ENCODE measurements at places on chromosomes 12 and 14. TPM values are rescaled to one million over a fixed set of nuclear protein-coding genes. Genes with fewer than 3 reads are reported as not detected.

The KRT6C gene
- not detected for total RNA-seq

The SLC22A17 gene
- 32.8 TPM for total RNA-seq

The TC2N gene
- total RNA-seq: under 0.01 TPM

The POLE2 gene
- total RNA-seq: 5.5 TPM

The CLMN gene
- total RNA-seq: 0.76 TPM

DNA sequence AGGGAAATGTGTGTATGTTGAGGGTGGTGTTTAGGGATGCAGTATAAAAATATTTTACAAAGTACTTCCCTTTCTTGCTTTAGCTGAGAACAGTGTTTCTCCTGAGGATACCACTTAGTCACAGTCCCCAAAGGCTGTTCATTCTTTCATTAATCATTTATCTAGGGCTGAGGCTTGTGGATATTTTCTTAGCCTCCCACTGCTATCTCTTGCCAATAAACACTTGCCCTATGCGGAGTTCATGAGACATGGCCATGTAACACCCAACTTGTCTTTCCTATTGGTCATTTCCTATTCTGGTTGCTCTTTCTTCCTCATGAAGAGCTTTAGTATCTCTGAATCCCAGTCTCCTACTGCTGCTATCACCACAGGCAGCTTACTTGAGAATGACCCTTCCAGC, 75.1 kb downstream of the ETNK1 start:
- DNase-seq: peak; percentile 25

DNA sequence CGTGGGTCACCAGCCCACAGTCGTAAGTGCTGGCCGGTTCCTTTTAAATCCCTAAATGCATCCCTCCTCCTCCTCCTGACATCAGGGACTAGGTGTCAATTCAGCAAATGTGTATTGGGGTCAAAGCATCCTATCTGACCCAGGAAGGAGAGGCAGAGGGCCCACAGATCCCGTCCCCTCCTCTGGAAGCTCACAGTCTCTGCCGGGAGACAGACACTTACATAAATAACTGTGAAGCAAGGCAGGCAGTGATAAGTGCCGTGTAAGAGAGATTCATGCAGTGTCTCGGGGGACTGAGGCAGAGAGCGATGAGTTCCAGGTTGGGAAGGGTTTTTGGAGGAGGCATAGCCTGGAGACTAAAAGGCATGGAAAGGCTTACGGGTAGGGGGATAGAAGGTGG, 44.1 kb downstream of the HRK start:
- DNase-seq: no peak

The POP5 gene
- total RNA-seq: 20.1 TPM

DNA sequence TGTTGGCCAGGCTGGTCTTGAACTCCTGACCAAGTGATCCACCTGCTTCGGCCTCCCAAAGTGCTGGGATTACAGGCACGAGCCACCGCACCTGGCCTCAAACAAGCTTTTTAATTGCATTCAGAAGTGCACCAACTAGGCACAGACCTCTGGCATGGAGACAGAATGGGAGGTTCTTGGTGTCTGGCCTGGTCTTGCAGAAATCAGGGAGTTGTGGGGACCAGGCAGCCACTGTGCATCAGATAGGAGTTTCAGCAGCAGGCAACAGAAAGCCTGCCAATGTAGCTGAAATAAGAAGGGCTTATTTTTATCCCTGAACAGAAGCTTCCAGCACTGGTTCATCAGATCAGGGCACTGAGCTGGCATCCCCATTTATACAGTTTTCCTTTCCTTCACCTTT, 22.2 kb upstream of the TCL1B start:
- DNase-seq: no peak

The ARID4A gene
- total RNA-seq: 5.7 TPM

DNA sequence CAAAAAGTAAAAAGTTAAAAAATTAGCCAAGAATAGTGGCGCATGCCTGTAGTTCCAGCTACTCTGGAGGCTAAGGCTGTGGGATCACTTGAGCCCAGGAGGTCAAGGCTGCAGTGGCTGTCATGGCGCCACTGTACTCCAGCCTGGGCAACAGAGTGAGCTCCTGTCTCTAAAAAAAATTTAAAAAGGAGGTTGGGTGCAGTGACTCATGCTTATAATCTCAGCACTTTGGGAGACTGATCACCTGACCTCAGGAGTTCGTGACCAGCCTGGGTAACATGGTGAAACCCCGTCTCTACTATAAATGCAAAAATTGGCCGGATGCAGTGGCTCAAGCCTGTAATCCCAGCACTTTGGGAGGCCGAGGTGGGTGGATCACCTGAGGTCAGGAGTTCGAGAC, 8.2 kb upstream of the YLPM1 start:
- DNase-seq: no peak

DNA sequence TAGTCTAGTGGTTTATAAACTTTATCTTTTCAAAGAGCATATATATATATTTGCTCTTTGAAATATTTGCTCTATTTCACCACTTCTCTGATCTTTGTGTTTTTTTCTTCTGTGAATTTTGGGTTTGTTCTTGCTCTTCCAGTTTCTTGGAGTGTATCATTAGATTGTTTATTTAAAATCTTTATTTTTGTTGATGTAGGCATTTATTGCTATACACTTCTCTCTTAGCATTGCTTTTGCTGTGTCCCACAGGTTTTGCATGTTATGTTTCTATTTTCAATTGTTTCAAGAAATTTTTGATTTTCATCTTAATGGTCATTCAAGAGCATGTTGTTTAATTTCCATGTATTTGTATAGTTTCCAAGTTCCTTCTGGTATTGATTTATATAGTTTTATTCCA, 69.1 kb downstream of the BRMS1L start:
- DNase-seq: no peak

GRCh38 chr12:132677492-132677891, 9.7 kb downstream of the POLE start:
- DNase-seq: no peak

DNA sequence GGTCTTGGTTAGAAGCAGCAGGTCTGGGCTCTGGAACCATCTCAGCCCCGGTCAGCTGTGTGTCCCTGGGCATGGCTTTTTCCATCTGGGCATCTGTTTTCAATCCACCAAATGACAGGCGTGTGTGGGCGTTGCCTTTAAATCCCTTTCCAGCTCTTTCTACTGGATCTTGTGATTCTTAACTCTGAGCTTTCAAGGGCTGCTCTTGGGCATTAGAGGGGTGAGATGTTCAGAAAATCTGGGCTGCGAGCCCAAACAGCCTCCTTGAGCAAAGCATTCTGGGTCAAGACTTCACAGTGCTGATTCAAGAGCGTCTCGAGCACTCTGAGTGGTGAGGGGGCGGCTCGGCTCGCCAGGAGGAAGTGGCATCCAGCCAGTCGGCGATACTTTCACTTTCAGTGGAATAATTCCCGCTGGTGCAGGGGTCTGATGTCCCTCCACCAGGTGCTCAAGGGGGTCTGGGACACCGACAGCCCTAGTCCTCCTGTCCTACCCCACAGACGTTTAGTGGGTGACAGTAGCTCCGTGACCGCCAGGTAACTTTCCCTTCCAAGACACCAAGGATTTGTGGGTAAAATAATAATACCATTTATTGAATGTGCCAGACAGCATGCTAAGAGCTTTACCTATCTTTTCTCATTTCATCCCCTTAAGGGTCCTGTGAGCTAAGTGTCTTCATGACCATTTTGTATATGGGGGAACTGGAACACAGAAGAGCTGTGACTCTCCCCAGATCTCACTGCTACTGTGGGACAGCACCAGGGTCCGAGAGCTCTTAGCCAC, 114.0 kb downstream of the PLXNC1 start:
- peak; percentile 99 for DNase-seq

- DNase-seq: peak; percentile 94
Observed at GRCh38 chr12:108565976-108566375, 3.6 kb downstream of the ISCU start.

GRCh38 chr12:113214895-113215400, 6.3 kb upstream of the TPCN1 start:
- peak; percentile 99 for DNase-seq

GRCh38 chr14:34833549-34834523, 41.3 kb downstream of the BAZ1A start:
- DNase-seq: no peak

The RNASE7 gene
- total RNA-seq: not detected

DNA sequence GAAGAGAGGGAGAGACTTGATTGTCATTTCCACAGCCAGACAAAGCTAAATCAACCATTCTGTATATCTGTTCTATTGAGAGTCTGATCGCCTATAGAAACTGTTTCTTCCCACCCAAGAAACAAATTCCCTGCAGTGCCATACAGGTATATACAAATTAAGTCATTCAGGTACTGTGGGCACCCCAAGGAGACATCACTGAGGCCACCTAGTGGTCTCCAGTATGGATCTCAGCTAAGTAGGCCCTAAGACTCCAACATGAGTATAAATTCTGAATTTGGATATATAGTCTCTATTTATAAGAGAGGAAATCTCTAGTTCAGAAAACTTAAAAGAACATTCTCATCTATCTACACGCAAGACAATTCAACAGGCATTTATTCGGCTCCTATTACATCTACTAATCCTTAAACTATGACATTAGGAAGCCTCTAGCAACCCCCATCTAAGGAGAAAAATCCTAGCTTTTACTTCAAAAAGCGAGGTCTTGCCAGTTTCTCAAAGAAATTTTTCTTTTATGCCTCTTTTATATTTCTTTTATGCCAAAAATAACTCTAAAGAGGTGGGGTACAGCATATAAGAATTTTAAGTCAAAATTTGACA, 62.6 kb downstream of the DCAF5 start:
- DNase-seq: peak; percentile 64

The GSC gene
- 2.3 TPM for total RNA-seq

The HOXC10 gene
- total RNA-seq: not detected

- peak; percentile 8 for DNase-seq
Observed at GRCh38 chr12:10957741-10958140, 18.7 kb upstream of the TAS2R14 start.

The C12orf54 gene
- total RNA-seq: not detected

DNA sequence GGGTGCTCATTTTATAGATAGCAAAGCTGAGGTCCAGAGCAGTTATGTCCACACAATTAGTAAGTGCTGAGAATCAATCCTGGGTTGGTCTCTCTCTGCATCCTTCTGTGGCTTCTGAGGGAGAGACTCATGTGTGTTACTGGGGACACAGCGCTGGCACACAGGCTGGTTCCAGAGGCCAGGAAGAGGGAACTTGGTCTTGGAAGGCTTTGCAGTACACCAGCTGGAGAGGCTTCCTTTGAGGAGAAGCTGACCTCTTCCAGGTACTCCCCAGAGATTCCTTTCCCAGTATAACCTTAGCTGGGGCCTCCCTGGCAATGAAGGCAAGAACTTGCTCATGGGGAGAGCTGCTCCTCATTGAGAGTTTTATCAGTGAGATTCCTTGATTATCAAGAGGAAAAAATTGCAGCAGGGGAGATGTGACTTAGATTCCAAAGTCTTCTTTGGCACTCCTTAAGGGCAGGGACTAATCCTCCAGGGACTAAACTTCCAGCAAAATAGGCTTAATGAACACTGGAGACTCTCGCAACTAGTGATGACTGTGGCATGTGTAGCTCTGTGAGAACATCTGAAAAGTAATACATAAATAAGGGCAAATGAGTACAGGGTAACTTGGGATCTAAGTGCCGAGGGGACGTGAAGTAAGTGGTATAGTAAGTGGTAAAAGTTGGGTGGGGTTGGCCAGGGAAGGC, 13.9 kb upstream of the KRT80 start:
- no peak for DNase-seq

The FZD10 gene
- not detected for total RNA-seq

All from GM23248 (cell line).